Bronchial epithelial cell (primary cell): ENCODE measurements at places on chromosomes 12 and 14. TPM values are rescaled to one million over a fixed set of nuclear protein-coding genes. Genes with fewer than 3 reads are reported as not detected.

- DNase-seq: no peak
Observed at GRCh38 chr14:74426202-74426582, at the start of gene SYNDIG1L. Gene SYNDIG1L (minus strand): TSS chr14:74426210. CDS start chr14:74409744, 16,466 bp downstream.

DNA sequence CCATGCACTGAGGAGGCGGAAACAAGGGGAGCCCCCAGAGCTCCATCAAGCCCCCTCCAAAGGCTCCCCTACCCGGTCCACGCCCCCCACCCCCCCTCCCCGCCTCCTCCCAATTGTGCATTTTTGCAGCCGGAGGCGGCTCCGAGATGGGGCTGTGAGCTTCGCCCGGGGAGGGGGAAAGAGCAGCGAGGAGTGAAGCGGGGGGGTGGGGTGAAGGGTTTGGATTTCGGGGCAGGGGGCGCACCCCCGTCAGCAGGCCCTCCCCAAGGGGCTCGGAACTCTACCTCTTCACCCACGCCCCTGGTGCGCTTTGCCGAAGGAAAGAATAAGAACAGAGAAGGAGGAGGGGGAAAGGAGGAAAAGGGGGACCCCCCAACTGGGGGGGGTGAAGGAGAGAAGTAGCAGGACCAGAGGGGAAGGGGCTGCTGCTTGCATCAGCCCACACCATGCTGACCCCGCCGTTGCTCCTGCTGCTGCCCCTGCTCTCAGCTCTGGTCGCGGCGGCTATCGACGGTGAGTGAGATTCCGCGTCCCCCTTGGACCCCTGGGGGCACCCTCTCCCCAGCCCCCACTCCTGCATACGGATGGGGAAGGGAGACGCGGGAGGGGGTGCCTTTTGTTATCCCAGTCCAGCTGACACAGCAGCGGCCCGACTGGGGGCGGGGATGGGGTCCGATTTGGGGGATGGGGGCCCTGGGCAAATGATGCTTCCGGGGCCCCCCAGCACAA, 400 bp downstream of the LRP1 start:
- no peak for DNase-seq

GRCh38 chr12:20653871-20654270, 41.3 kb upstream of the SLCO1C1 start:
- DNase-seq: no peak

GRCh38 chr14:104741803-104742251, 11.1 kb upstream of the SIVA1 start:
- no peak for DNase-seq

- DNase-seq: no peak
Observed at GRCh38 chr14:32366986-32367385, 37.9 kb downstream of the AKAP6 start.

DNA sequence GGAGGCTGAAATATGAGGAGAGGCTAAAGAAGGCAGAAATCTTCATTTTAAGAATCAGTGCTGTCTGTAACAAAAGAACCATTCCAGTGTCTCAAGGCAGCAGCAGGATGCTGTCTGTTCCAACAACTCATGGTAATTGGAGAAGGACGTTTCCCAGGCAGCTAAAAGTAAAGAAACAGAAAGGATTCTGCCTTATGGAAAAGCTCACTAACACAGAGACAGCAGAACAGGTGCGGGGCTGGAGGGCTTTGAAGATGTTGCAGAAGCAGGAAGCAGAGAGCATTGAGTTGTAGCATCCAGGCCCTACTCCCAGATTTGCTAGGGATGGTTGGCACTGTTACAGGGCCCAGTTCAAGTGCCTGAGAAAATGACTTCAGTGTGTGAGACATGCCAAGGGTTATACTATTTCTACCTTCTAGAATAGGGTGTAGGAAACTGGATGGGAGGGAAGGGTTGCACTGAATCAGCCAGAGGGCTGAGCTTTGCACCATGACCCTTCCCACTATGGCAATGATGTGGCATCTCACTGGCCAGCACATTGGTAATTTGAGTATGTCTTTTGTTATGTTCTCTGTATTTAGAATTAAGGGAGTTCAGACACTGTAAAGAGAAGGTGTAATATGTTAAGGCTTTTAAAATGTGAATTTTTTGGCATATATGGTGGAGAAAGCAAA, 160.0 kb upstream of the FBXO33 start:
- DNase-seq: no peak

GRCh38 chr14:97584528-97584927, 787.3 kb downstream of the VRK1 start:
- DNase-seq: no peak

- no peak for DNase-seq
Observed at GRCh38 chr12:75786070-75786469, 245.5 kb downstream of the PHLDA1 start.

MYBPC1 gene
- total RNA-seq: not detected in 2 replicates

HOXC12 gene
- not detected in 2 replicates for total RNA-seq

CACNA1C gene
- total RNA-seq: not detected in 2 replicates

KLHDC1 gene
- total RNA-seq: 0.90 and 1.1 TPM in 2 replicates
